ENCODE measurements at places on chromosomes 7 and 10. TPM values are rescaled to one million over a fixed set of nuclear protein-coding genes. Genes with fewer than 3 reads are reported as not detected.

ZNF239 gene
- total RNA-seq = 9.4 TPM

PSD gene
- total RNA-seq = 3.7 TPM

DENND10 gene
- 14.6 TPM for total RNA-seq

CAV1 gene
- total RNA-seq = 175 TPM

ZP3 gene
- total RNA-seq = not detected

MET gene
- total RNA-seq = 26.1 TPM

EPDR1 gene
- 63.2 TPM for total RNA-seq

WDR37 gene
- 12.5 TPM for total RNA-seq

ZDHHC4 gene
- total RNA-seq = 68.9 TPM

CFAP46 gene
- total RNA-seq = not detected

CPA2 gene
- total RNA-seq = 0.52 TPM

PDE6C gene
- not detected for total RNA-seq

ABCC2 gene
- total RNA-seq = 1.6 TPM

PAX4 gene
- total RNA-seq = not detected

DLX5 gene
- total RNA-seq = not detected

ZYX gene
- total RNA-seq = 17.7 TPM

MCM10 gene
- 4.2 TPM for total RNA-seq

TLL2 gene
- 0.52 TPM for total RNA-seq

PRSS37 gene
- total RNA-seq = not detected

LLCFC1 gene
- not detected for total RNA-seq

SP4 gene
- total RNA-seq = 8.9 TPM

MEIG1 gene
- total RNA-seq = not detected

ZNF727 gene
- under 0.01 TPM for total RNA-seq

AHCYL2 gene
- 12.0 TPM for total RNA-seq

BTRC gene
- total RNA-seq = 19.8 TPM

EPO gene
- total RNA-seq = not detected

HOGA1 gene
- 1.6 TPM for total RNA-seq

POU6F2 gene
- not detected for total RNA-seq

MACROH2A2 gene
- 8.4 TPM for total RNA-seq

PLEKHS1 gene
- 0.52 TPM for total RNA-seq

TUBB8 gene
- not detected for total RNA-seq

ERVW-1 gene
- not detected for total RNA-seq

WDFY4 gene
- 2.6 TPM for total RNA-seq

CLDN4 gene
- total RNA-seq = not detected

PRF1 gene
- 2.1 TPM for total RNA-seq

OGDH gene
- total RNA-seq = 70.5 TPM

CNNM2 gene
- total RNA-seq = 2.1 TPM

All from skeletal muscle tissue (tissue), 5 donors.